Heart right ventricle (tissue), 16 donors: ENCODE measurements at places on chromosomes 3 and 15.

GRCh38 chr3:72044231-72044855, 259.4 kb upstream of the PROK2 start:
- no peaks in the 10 kb centered on the region for H3K36me3 ChIP-seq
- H3K4me3 ChIP-seq: no peak overlapping the region
- H3K27me3 ChIP-seq: peaks cover 6% of the 10 kb centered on the region
- H3K4me1 ChIP-seq: peaks cover 31% of the 10 kb centered on the region
- no peak overlapping the region for H3K27ac ChIP-seq

GRCh38 chr15:96733721-96734120, 403.2 kb downstream of the NR2F2 start:
- peaks cover 3% of the 10 kb centered on the region for H3K27me3 ChIP-seq
- H3K4me3 ChIP-seq: no peak overlapping the region

DNA sequence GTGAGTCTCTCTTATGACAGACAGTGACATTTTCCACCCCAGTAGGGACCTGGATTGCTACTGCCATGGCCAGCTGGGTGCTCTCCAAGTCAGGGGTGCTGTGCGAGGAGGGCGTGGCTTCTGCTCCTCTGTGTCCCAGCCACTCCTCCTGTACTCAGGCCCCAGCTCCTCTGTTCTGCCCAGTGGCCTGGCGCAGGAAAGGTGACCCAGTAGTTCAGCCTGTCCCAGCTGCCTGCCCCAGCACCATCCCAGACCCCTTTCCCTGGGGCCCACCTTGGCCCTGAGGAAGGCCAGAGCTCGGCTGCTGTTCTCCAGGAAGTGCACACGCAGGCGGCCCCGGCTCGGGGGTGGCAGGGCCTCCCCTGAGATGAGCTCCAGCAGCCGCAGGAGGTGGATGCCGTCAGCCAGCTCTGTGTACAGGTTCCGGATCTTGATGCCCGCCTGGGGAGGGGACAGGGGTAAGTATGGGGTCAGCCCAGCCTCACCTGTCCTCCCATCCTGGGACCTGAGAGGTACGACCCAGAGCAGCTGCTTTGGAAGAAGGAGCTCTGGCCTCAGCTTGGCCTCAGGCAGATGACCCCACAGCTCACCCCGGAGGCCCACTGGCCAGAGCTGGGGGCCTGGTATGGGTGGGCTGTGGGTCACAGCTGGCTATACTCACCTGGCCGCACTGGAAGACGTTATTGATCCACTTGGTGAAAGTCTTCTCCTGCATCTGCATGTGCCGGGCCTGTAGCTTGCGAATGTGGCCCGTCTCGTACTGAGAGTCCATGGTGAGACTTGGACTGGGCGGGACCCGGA, 1.0 kb downstream of the SPTBN5 start:
- H3K4me3 ChIP-seq: peak overlapping the region; percentile 44
- H3K36me3 ChIP-seq: no peaks in the 10 kb centered on the region
- no peaks in the 10 kb centered on the region for H3K27me3 ChIP-seq
- DNase-seq: peak; percentile 84
- peak overlapping the region; percentile 81 for H3K27ac ChIP-seq

DNA sequence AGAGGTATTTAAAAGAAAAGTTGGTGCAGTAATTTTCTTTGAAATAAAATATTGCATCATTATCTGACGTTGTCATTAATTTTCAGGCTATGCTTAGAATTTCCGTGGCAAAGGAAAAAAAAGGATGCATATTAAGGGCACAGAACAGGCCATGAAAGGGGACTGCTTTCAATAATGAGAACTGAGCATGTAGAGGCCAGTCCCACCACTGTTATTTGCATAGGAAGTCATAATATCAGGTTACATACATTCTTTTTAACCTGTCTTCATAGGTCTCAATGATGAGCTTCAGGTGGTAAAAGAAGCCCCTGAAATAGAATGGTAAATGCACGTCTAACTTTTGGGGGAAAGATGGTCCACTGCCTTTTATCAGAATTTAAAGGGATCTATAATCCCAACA, 272.1 kb upstream of the ALCAM start:
- no peak overlapping the region for H3K4me3 ChIP-seq
- no peaks in the 10 kb centered on the region for H3K36me3 ChIP-seq
- DNase-seq: no peak
- H3K4me1 ChIP-seq: no peaks in the 10 kb centered on the region

DNA sequence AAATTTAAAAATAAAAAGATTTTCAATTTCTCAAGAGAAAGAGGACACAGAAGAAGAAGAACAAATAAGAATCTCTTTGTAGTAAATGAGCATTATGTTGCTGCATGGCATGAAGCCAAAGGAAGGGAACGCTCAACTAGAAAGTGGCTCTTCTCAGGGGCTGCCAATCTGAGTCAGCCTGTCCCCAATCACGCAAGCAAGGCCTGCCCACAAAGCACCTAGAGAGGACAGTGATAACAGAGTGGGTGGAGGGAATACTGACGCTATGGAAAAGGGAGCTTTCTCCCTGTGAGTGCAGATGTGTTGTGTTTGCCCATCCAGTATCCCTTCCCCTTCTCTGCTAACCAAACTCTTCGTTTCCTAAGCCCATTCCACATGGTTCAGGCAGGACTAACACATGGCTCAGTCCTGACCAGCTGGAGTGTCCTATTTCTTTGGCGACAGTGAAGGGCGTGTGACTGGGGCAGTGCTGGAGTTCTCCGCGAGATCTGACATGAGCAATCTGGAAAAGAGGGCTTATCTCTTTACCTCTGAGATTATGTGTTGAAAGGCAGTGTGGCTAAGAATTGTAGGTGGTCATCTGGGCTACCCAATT, 14.2 kb downstream of the FBN1 start:
- DNase-seq: no peak
- H3K36me3 ChIP-seq: no peaks in the 10 kb centered on the region
- no peak overlapping the region for H3K4me3 ChIP-seq
- H3K4me1 ChIP-seq: peaks cover 53% of the 10 kb centered on the region
- H3K27me3 ChIP-seq: no peaks in the 10 kb centered on the region

DNA sequence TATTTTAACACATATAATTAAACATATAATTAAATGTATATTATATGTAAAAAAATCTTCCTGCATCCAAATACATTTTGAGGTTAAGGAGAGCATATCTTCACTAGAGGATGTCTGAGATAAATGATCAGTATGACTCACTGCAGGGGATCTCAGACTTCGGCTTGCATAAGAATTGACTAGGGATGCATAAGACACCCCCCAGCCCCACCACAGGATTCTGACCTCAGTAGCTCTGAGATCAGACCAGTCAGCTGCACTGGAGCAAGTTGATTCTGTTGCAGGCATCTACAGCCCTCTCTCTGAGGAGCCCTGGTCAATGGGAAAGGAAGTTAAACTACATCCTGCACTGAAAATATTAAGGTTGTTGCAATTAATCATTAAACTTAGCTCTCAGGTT, 29.0 kb upstream of the TBC1D21 start:
- H3K4me3 ChIP-seq: no peak overlapping the region
- H3K27ac ChIP-seq: no peak overlapping the region
- H3K27me3 ChIP-seq: peaks cover 4% of the 10 kb centered on the region
- no peaks in the 10 kb centered on the region for H3K36me3 ChIP-seq
- peaks cover 3% of the 10 kb centered on the region for H3K4me1 ChIP-seq
- no peak for DNase-seq

GRCh38 chr3:196472286-196472685, 31.3 kb downstream of the RNF168 start:
- DNase-seq: no peak
- no peaks in the 10 kb centered on the region for H3K36me3 ChIP-seq
- H3K4me3 ChIP-seq: no peak overlapping the region
- H3K27ac ChIP-seq: no peak overlapping the region
- no peaks in the 10 kb centered on the region for H3K4me1 ChIP-seq

- no peaks in the 10 kb centered on the region for H3K27me3 ChIP-seq
- no peak for DNase-seq
Observed at GRCh38 chr15:98231696-98232440, 271.4 kb downstream of the ARRDC4 start.

GRCh38 chr3:56778893-56779292, 22.9 kb downstream of the ARHGEF3 start:
- no peaks in the 10 kb centered on the region for H3K27me3 ChIP-seq
- no peaks in the 10 kb centered on the region for H3K36me3 ChIP-seq
- peaks cover 3% of the 10 kb centered on the region for H3K4me1 ChIP-seq
- DNase-seq: no peak

DNA sequence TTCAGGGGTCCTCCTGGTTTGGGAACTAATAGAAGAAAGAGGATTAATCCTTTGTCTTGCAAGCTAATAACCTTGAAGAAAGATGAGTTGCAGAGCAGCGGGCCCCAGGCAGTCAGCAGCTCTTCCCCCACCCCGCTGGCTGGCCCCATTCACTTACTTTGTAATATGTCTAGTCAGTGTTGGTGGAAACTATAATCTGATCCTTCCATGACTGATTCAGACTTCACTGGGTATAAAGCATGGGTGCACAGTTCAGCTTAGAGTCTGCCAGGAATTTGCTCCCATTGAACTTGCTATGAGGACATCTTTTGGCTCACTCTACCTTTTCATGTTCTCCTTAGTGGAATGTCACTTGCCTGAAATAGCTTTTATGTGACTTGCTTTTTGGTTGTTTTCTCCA, 117.7 kb downstream of the CCNL1 start:
- no peaks in the 10 kb centered on the region for H3K4me1 ChIP-seq
- DNase-seq: no peak
- H3K36me3 ChIP-seq: no peaks in the 10 kb centered on the region
- no peak overlapping the region for H3K27ac ChIP-seq

DNA sequence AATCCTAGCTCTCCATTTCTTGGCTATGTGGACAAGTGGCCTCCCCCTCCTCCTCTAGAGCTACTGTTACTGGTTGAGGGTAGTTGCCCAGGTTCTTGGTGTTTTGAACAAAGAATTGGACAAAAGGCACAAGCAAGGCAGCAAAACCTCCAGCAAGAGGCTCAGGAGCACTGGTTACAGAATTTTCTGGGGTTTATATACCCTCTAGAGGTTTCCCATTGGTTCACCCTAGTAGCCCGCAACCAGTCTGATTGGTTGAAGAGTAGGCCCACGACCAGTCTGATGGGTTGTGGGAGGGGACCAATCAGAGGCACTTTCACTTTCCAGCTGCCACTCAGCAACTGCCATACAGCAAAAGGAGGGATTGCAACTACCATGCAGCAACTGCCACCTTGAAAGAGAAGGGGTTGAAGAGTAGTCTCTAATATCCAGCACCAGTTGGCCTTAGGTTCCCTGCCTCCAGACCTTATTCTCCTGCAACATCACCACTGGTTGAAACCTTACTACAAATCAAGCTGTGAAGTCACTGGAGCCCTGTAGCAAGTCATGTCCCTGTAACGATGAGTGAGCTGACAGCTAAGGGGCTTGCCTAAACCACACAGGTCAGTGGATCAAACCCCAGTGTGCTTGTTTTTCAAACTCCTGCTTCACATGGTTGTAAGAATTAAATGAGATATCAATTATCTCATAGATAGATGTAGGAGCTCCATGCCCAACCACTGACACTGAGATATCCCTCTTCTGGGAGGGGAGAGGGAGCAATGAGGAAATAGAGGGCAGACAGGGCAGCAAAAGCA, 2.9 kb upstream of the C15orf39 start:
- H3K36me3 ChIP-seq: no peaks in the 10 kb centered on the region
- no peaks in the 10 kb centered on the region for H3K27me3 ChIP-seq
- peaks cover 38% of the 10 kb centered on the region for H3K4me1 ChIP-seq
- DNase-seq: no peak

DNA sequence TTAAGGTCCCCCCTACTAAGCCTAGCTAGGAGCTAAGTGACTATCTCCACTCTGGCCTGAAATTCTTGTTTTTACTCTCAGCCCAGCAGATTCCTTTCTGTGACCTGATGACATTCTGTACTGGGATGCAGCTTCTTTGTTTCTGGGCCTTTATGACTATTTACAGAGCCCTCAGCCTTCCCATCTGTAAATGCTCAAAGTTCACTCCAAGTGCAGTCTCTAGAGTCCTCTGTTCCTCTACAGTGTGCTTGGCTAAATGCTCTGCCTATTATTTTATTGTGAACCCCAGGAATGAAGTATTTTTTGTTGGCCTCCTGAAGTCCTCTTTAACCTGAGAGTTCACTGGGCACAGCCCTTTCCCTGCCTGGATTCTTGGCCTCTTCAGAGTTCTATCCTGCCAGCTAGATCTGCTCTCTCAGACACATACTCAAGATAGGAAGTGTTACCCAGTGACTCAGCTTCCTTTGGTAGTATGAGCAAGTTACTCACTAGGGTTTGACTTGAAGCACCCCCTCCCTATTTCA, 278.1 kb upstream of the P2RY1 start:
- no peaks in the 10 kb centered on the region for H3K27me3 ChIP-seq
- H3K27ac ChIP-seq: peak overlapping the region; percentile 88
- H3K4me3 ChIP-seq: no peak overlapping the region
- peaks cover 47% of the 10 kb centered on the region for H3K4me1 ChIP-seq

DNA sequence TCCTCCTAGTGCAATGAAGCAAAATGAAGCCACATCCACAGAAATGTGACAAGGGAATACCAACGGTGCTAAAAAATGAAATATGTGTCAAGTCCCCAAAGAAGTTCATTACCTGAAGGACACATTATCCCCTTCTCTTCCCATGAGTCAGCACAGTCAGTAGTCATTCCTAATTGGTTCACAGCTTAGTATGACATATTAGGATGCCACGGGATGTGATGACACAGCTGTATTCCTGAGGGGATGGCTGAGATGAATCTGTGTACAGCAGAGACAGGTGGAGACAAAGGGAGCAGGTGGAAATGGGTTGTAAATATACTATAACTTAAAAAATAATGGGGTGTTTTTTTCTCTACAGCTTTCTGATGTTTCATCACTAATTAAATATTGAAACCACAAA, 273.4 kb downstream of the ARRDC4 start:
- no peak overlapping the region for H3K4me3 ChIP-seq
- H3K27ac ChIP-seq: no peak overlapping the region
- no peaks in the 10 kb centered on the region for H3K4me1 ChIP-seq
- peaks cover 3% of the 10 kb centered on the region for H3K27me3 ChIP-seq
- H3K36me3 ChIP-seq: no peaks in the 10 kb centered on the region
- DNase-seq: no peak

DNA sequence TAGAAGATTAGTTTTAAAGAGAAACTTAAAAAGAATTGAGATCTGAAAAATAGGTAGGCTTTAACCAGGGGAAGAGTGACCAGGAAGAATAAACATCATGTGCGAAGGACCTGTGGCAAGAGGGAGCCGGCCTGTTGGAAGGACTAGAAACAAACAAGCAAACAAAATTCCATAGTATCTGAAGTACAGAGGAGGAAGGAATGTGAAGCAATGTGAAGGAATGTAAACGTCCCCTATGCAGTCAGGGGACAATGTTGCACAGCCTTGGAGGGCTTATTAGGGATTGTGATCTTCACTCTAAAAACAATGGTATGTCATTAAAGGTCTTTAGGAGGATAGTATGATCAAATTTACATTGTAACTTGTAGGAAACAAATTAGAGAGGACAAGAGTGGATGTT, 84.4 kb upstream of the PLCL2 start:
- H3K4me1 ChIP-seq: peaks cover 17% of the 10 kb centered on the region
- DNase-seq: no peak

- H3K4me3 ChIP-seq: peak overlapping the region; percentile 85
- H3K36me3 ChIP-seq: no peaks in the 10 kb centered on the region
- peak overlapping the region; percentile 99 for H3K27ac ChIP-seq
- no peaks in the 10 kb centered on the region for H3K27me3 ChIP-seq
Observed at GRCh38 chr15:73991260-73991659, 835 bp downstream of the STOML1 start.

DNA sequence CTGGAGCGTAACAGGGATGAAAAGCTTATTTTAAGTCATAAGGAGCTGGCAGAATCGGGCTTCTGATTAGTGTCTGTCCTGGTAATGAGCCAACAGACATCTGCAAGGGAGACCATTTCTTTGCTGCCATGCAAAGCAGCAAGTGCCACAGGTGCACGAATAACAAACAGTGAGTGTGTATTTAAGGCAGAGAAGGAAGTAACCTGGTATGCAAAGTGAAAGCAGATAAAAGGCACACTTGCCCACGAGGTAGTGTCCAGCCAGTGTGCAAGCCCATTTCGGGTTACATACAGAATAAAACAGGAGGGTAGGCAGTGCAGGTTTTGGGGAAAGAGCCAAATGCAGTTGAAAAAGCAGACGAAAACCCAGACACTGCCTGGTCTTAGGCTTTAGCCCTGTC, 1153.7 kb downstream of the SI start:
- H3K4me1 ChIP-seq: no peaks in the 10 kb centered on the region
- no peak for DNase-seq
- H3K4me3 ChIP-seq: no peak overlapping the region
- H3K27ac ChIP-seq: no peak overlapping the region
